ENCODE measurements at places on chromosomes 6 and 20.

- no peak for DNase-seq
Observed at GRCh38 chr6:50843842-50844241, 25.2 kb downstream of the TFAP2B start.

DNA sequence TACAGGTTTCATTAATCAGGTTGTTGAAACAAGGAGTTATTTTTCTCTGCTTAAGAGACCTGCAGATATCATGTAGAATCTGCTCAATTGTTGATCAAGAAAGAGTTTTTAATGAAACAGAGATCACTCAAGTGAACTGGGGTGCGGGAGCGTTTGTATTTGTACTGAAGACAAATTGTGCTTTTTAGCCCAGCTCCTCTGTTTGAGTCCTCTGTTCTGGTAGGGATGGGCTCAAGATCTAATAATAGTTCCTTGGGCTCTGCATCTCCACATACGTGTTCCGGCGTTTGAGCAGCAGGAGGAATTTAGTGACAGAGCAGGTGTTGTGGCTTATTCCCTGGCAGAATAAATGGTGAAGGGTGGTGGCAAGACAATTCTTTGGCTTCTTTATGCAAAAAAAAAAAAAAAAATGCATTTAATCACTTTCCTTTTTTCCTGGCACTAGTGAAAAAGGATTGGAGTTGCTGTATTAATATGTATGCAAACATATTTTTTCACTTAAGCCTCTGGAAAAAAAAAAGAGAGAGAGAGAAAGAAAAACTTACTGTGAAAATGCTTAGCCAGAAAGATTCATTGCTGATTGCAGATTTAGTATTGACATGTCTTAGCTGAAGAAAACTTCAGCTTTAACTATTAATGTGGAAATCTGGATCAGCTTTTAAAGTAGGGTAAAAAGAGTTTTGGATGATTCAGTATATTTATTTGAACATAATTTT lies 4.0 kb downstream of the CITED2 start:
- no peak for DNase-seq

GRCh38 chr20:58627212-58628072 lies 23.6 kb upstream of the STX16 start:
- DNase-seq = no peak

- DNase-seq = no peak
Observed at GRCh38 chr20:13659288-13659687, 20.6 kb upstream of the TASP1 start.

DNA sequence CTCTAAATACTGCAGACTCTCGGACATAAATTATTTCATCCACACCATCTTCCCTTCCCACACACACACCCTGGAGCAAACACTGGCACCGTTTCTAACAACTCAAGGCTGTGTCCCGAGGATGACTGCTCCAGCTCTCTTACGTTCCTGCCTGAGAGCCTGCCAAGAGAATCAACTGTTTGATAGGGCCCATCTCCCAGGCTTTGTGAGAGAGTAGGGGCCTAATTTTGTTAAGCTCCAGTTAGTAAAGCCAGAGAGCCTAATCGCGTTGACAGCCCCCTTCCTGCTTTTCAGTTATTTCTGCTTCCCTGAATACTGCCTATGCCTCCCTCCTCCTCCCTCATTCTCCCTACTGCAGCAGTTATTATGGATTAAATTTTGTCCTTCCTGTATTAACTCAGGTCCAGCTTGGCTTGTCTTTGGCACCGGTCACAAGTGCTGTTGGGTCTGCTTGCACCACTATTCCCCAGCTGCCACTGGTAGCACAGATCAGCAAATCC lies 118.1 kb upstream of the TMEM181 start:
- peak; percentile 15 for DNase-seq

- no peak for DNase-seq
Observed at GRCh38 chr6:107102414-107102805, 12.9 kb downstream of the BEND3 start.

GRCh38 chr6:1697688-1698351 lies 88.1 kb downstream of the FOXC1 start:
- DNase-seq = no peak

- no peak for DNase-seq
Observed at GRCh38 chr6:5674141-5674540, 332.6 kb downstream of the NRN1 start.

GRCh38 chr6:21367649-21368154 lies 225.8 kb upstream of the SOX4 start:
- no peak for DNase-seq

DNA sequence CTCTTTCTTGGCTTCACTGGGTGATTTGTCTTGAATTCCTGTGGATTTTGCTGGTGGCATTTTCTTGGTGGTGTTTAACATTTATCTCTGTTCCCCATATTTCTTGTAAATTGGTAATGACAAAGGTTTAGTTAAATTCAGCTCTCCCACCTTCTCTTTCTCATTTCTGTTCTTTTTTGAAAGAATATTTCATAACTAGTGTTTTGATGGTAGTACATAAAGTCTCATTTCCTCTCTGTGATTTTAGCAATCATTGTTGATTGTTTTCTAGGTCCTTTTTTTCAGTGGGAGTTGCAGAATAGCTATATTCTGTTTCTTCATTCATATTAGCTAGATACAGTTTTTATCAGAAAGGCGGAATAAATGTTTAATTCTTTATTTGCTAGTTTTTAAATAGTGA lies 73.1 kb downstream of the QKI start:
- DNase-seq = no peak

- no peak for DNase-seq
Observed at GRCh38 chr6:151679081-151679480, 128.4 kb upstream of the ESR1 start.

GRCh38 chr6:2914318-2914660 lies 11.2 kb upstream of the SERPINB9 start:
- no peak for DNase-seq

- no peak for DNase-seq
Observed at GRCh38 chr20:568097-568652, 24.6 kb upstream of the CSNK2A1 start.

GRCh38 chr6:24069526-24069925 lies 56.5 kb upstream of the NRSN1 start:
- no peak for DNase-seq

- DNase-seq = no peak
Observed at GRCh38 chr6:76774781-76775384, 688.4 kb downstream of the HTR1B start.

DNA sequence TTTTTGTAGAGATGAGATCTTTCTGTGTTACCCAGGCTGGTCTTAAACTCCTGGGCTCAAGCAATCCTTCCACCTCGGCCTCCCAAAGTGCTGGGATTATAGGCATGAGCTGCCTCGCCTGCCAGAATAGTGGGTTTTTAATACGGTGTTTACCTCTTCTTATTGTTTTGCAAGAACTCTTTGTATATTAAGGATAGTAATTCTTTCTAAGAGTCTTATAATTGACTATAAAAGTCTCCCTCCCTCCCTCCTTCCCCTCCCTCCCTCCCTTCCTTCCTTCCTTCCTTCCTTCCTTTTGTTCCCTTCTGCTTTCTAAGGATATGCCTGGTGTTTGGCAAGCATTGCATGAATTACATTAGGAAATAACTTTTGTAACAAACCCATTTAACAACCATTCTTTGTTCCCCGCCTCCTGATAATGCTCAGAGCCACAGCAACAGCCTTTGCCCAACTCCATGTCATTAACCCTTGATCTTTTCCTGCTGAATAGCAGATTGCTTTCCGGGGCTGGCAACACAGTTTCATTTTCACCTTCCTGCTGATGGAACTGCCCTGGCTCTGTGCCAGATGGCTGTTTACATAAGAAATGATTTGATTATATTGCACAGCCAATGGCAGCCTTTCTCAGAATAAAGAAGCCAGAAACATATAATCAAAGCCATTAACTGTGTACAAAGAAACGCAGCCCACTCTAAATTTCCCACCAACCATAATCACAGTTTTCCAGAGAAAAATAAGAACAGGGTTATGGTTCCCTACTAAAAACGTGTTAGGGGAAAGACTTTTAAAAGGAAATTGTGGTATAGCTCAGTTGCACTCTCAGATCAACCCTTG lies 143.7 kb upstream of the PTPN1 start:
- DNase-seq = peak; percentile 89

GRCh38 chr6:39249278-39249677 lies 20.0 kb upstream of the KCNK5 start:
- DNase-seq = no peak

GRCh38 chr6:53828215-53828614 lies 33.4 kb downstream of the LRRC1 start:
- DNase-seq = no peak

DNA sequence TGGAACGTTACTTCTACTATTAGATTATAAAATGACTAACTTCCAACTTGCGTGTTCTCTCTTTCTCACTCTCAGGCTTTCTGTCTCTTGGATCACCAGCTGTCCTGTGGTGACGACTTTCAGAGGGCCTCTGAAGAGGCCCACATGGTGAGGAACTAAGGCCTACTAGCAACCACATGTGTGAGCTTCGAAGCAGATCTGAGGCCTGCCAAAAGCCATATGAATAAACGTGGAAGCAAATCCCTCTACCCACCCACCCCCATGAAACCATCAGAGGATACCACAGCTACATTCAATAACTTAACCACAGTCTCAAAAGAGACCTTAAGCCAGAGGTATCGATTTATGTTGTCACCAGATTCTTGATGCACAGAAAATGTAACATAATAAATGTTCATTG lies 13.5 kb upstream of the BMP5 start:
- no peak for DNase-seq

DNA sequence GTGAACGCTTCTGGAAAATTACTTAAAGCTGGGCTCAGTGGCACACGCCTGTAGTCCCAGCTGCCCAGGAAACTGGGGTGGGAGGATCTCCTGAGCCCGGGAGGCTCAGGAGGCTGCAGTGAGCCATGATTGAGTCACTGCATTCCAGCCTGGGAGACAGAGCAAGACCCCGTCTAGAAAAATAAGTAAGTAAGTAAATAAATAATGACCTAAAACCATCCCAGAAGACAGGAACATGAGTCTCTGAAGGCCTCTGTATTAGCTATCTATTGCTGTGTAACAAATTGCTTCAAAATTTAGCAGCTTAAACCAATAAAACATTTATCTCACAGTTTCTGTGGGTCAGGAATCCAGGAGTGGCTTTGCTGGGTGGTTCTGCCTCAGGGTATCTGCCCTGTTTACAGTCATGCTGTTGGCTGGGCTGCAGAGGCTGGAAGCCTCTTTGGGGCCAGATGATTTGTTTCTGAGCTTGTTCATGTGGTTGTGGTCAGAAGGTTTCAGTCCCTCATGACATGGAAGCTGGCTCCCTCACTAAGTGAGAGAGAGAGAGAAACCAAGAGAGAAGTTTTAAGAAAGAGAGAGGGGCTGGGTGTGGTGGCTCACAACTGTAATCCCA lies 48.4 kb upstream of the NCOA3 start:
- no peak for DNase-seq

DNA sequence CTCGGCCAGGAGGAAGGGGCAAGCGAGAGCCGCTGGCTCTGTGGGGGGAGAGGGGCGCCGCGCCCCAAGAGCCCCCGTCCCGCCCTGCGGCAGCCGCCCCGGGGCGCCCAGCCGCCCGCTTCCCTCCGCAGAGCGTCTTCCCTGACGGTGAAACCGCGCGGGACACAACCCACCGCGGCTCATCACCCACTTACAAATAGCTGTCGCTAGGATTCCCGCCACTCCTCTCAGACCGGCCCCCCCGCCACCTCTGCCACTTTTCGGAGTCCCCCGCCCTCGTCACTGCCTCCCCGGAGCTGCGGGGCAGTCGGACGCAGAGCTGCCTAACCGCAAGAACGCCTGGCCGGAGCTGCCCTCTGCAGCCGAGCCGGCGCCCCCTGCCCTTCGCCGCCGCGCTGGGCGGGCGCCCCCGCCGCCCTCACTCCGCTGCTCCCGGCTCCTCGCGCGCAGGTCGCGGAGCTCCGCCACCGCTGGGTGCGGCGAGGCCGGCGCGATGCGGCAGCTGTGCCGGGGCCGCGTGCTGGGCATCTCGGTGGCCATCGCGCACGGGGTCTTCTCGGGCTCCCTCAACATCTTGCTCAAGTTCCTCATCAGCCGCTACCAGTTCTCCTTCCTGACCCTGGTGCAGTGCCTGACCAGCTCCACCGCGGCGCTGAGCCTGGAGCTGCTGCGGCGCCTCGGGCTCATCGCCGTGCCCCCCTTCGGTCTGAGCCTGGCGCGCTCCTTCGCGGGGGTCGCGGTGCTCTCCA lies at the start of gene SLC35D3:
Gene SLC35D3, plus strand, starts transcription at position 366 of the 749 bp plus-strand sequence. Its CDS starts 128 bp downstream, at position 494.
- no peak for DNase-seq

GRCh38 chr6:8268606-8269005 lies 166.3 kb upstream of the EEF1E1 start:
- DNase-seq = no peak

GRCh38 chr6:4940416-4940815 lies 63.4 kb downstream of the RPP40 start:
- DNase-seq = no peak

DNA sequence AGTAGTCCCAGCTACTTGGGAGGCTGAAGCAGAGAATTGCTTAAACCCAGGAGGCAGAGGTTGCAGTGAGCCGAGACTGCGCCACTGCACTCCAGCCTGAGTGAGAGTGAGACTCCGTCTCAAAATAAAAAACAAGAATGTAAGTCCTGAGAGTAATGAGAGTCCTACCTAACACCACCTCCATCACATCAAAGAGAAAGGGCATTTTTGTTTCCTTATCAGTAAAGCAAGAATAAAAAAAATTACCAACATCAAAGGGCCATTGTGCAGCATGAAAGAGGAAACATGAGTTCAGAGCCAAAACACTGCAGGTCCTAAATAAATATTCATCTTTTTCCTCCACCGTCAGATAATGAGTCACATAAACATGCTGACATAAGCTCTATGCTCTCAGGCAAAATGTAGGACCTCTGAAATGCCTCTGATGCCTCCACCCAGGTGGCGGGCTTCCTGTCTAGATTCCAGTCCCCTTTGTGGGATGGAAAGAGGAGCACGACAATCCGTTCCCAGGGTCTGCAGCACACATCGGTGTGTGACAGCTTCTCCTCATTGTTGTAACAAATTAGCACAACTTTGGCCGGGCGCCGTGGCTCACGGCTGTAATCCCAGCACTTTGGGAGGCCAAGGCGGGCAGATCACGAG lies 7.2 kb downstream of the ATP9A start:
- DNase-seq = no peak

- no peak for DNase-seq
Observed at GRCh38 chr20:56843817-56844216, 214.7 kb downstream of the TFAP2C start.

- DNase-seq = no peak
Observed at GRCh38 chr20:25336561-25337422, 53.8 kb downstream of the ABHD12 start.

DNA sequence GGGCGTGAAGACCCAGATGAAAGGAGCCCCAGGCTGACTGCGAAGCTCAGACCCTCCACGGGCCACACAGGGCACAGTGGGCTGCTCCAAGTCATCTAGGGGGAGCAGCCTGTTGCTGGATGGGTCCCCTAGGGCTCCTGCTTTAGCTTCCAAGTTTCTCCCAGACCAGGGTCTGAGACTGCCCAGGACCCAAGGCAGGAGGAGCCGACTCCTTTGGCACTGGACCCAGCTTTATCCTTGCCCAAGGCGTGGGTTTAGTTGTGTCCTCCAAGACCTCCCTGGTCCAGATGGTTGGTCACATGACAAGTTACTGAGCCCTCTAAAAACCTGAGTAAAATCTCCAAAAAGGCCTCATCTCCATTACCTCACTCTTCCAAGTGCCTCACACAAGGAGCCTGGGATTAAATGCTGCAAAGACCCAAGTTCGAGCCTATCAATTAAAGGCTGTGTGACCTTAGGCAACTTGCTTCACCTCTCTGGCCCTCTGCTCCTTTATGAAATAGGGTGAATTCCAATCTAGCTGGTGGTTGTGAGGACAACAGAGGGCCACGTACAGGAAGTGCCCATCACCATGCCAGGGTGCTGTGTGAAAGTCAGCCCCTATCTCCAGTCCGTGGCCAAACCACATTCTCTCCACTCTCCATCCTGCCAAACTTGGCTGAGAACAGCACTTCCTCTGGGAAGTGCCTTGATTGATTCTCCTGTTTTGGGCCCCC lies 2.5 kb downstream of the NECAB3 start:
- DNase-seq = no peak
